ENCODE measurements at places on chromosomes 3 and 15.

DNA sequence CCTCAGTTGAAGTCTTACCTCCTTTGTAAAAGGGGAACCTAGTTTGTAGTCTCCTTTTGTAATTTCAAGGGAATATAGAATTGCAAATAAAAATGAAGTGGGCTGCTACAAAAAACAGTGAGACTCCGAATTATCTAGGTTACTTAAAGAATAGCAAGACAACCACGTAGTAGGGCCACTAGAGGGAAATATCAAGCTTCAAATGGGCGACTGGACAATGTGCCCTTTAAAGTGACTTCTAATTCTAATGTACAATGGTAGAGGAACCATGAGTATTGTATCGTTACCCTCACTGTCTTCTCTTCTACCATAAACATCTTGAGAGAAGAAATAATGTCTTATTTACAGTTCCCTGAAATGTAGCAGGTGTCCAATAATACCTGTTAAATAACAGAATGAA is 56.3 kb downstream of the TP63 start:
- no peak for DNase-seq

DNA sequence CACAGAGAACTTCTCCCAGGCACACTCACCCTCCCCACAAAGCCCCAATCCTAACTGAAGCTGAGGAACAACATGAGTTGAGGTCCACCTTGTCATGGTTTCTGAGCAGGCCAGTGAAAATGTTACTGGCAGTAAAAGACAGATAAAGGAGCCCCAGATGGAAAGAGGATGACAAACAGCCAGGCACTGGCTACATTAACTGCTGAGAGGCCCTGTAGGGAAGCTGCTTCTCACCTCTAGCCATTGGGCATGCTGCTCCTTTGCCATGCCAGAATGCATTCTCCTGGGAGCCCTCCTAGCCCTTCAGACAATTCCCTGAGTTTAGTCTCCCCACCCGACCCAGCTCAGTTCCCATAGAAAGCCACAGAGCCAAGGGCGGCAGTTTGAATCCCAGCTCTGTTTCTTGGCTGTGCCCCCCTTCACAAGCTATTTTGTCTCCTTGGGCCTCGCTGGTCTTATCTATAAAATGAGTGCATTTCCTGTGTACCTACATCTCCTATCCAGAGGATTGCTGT is 60.5 kb downstream of the LMCD1 start:
- DNase-seq: no peak

- DNase-seq: no peak
Observed at GRCh38 chr3:112390783-112391641, 58.1 kb downstream of the CD200 start.

- no peak for DNase-seq
Observed at GRCh38 chr15:47360305-47360704, 357.0 kb upstream of the SEMA6D start.

DNA sequence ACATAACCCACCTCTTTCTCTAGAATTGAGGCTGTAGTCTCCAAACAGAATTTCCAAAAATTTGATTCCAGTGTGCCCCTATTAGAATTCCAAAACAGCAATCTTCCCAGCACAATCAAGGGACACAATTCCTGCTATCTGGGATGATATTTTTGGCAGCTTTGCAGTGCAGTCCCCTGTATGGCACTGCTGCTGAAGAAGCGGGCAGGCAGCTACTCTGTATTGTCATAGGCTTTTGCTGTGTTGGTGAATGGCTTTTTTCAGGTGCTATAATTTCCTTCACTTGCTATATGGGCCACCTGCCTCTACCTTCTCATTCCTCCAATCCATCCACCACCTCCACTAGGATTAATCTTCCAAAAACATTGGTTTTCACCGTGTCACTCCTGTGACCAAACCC is 145.5 kb downstream of the VGLL4 start:
- DNase-seq: no peak

DNA sequence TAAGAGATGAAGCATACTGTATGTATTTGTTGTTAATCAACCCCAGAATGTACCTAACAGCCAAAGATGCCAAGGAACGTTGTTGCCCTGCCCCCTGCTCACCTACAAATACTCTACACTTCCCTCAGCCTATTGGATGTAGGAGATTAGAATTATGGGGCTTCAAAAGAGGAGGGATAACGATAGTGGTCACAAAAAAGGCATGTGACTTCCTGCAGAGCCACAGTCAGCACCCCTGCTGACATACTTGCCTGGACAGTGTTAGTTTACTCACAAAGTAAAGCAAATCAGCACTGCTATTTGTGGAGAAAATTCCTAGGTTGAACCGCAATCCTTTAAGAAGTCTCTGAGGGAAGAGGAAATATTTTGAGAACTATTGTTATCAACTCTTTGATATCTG is 37.9 kb downstream of the PARP15 start:
- no peak for DNase-seq

DNA sequence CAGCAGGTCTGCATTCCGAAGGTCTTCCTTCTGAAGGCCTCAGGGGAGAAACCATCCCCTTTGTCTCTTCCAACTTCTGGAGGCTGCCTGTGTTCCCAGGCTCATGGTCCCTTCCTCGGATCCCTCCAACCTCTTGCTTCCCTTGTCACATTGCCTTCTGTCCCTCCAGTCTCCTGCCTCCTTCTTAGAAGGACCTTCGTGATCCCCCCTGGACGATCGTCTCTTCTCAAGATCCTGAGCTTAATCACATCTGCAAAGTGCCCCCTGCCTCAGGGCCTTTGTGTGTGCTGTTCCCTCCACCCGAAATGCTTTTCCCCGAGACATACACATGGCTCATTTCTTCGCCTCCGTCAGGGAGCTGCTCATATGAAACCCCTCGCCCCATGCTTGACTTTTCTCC is 505.8 kb downstream of the SHQ1 start:
- no peak for DNase-seq

- DNase-seq: no peak
Observed at GRCh38 chr3:109874896-109875708, 537.8 kb upstream of the DPPA4 start.

GRCh38 chr3:131901686-131902085 is 133.1 kb downstream of the CPNE4 start:
- no peak for DNase-seq

DNA sequence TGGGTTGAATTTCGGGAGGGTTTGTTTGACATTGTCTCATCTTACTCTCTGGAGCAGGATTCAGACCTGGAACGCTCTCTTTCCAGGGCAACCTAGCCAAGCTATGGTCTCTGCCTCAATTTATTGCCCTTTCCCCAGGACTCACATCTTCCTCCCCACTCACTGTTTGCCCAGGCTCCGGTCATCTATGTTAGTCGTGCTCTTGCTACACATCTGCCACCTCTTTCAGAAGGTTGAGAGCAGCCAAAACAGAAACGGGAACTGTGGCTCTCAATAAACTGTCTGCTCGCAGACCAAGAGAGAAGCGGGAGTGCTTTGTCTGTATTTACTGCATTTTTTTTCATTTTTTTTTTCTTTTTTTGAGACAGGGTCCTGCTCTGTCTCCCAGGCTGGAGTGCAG is 81.6 kb downstream of the ST6GAL1 start:
- DNase-seq: no peak

GRCh38 chr15:46293550-46293949 is 658.7 kb downstream of the SQOR start:
- DNase-seq: no peak

GRCh38 chr3:58973796-58974195 is 76.0 kb downstream of the CFAP20DC start:
- no peak for DNase-seq

DNA sequence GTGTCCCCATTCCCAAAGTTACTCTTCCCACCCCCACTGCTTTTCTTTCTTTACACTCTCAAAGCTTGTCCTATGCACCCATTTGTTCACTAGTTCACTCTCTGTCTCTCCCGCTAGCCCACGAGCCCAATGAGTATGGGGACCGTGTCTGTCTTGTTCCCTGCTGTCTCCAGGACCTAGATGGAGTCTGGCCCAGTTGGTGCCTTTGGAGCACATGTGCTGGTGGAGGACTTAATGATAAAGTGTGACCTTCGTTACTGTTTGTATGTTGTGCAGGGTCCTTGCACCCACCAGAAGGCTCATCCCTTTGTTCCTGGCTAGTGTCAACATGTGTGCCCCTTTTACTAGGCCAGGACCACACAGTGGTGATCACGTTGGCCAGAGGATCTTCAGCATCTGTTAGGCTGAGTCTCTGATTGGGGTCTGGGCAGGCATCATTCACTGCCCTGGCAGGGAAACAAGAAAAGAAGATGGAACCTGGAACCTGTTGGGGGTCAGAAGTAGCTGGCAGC is 7.4 kb downstream of the CISH start:
- no peak for DNase-seq

- no peak for DNase-seq
Observed at GRCh38 chr3:98322101-98322500, 31.6 kb upstream of the OR5K4 start.

DNA sequence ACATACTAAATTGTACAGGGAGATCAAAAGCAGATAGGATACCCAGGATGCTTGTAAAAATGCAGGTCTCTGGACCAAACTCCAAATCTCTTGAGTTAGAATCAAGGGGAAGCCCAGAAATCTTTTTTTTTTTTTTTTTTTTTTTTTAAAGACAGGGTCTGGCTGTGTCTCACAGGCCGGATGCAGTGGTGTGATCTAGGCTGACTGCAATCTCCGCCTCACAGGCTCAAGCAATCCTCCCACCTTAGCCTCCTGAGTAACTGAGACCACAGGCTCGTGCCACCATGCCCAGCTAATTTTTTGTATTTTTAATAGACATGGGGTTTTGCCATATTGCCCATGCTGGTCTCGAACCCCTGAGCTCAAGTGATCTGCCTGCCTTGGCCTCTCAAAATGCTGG is 373.5 kb downstream of the SHQ1 start:
- no peak for DNase-seq

GRCh38 chr3:174325834-174326700 is 533.1 kb upstream of the NAALADL2 start:
- no peak for DNase-seq

DNA sequence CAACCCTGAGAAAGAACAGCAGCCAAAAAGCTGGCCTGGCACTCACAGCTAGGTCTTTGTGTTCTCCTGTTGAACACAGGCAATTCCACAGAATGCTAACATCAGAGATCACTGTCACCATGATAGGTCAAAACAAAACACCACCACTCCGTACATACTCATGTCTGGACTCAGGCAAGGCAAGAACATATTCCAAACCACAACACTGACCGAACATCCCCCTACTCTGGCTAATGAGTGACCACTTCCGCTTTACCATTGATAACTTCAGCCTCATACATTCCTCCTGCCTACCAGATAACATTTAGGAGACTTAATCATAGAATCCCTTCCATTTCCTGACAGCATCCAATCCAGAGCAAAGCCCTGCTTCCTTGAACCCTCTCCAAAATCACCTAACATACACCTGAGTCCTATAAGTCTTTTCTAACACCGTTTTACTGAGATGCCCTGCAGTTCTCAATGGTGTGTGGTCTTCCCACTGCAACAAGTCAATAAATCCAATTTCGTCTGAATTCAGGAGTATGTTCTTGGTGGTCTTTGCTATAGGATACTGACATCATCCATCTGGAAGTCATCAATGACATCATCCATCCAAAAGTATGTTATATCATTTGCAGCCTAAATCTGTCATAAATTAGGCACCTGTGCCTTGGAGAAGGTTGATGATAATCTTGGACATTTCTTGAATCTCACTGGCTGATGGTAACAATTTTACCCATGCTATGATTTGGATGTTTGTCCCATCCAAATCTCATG is 23.7 kb downstream of the RIOX2 start:
- DNase-seq: no peak

DNA sequence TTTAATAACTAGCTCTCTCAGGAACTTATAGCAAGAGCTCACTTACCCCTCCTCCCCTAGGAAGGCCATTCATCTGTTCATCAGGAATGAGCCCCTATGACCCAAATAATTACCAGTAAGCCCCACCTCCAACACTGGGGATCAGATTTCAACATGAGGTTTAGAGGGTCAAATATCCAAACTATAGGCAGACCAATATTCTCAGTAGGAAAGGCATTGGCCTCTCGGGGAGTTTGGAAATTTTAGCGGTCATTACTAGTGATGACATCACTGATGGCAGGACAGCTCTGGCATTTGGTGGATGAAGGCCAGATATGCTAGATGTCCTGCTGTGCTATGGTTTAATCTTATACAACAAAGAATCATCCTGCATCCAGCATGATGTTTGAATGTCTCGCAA is 15.2 kb upstream of the CD47 start:
- DNase-seq: no peak

GRCh38 chr3:131324923-131325322 is 56.7 kb upstream of the NUDT16 start:
- no peak for DNase-seq

- no peak for DNase-seq
Observed at GRCh38 chr3:171470714-171471227, 10.6 kb upstream of the TNIK start.

DNA sequence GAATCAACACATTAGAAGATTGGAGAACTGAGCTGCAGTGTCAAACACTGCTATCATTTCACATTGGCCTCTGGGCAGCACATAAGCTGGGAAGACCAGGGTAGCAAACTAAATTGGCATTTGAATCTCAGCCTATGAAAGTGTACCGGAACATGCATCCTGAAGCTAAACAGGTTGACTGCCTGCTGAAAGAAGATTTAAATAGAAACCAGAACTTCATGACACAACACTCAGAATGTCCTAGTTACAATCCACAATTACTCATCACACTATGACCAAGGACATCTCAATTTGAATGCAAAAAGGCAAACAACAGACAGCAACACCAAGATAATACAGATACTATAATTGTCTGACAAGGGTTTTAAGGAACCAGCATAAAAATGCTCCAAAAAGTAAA is 26.2 kb downstream of the TM2D3 start:
- DNase-seq: no peak

GRCh38 chr3:129344540-129345220 is 66.0 kb downstream of the HMCES start:
- DNase-seq: no peak

DNA sequence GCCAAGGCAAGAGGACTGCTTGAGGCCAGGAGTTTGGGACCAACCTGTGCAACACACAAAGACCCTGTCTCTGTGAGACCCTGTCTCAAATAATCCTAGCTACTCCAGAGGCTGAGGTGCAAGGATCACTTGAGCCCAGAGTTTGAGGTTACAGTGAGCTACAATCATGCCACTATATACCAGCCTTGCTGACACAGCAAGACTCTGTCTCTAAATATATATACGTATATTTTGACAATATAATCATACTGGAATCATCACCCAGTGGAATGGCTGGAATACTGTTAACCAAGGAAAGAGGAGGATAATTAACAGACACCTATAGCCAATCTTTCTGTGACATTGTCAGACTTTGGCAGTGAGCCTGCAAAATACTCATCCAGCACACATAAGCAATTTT is 9.0 kb upstream of the MAP1A start:
- DNase-seq: no peak

- DNase-seq: no peak
Observed at GRCh38 chr3:158771577-158771976, 30.3 kb upstream of the MFSD1 start.

- no peak for DNase-seq
Observed at GRCh38 chr3:112377568-112378071, 44.7 kb downstream of the CD200 start.

GRCh38 chr15:74598126-74598842 is 17.4 kb upstream of the CLK3 start:
- peak; percentile 92 for DNase-seq
